Stomach (tissue), 19 donors: ENCODE measurements at places on chromosomes 6 and 20. TPM values are rescaled to one million over a fixed set of nuclear protein-coding genes. Genes with fewer than 3 reads are reported as not detected.

Gene PSORS1C1
- 5.2 TPM for total RNA-seq

Gene HSP90AB1
- total RNA-seq: 194 TPM

Gene CST7
- total RNA-seq: not detected

Gene UBD
- total RNA-seq: not detected

Gene GSTA2
- 0.89 TPM for total RNA-seq

Gene TGM2
- total RNA-seq: 46.4 TPM

Gene MYL9
- total RNA-seq: 532 TPM

Gene SCP2D1
- not detected for total RNA-seq

Gene SESN1
- 11.0 TPM for total RNA-seq

Gene SLC22A7
- not detected for total RNA-seq

Gene HMGCLL1
- total RNA-seq: not detected
